ENCODE measurements at places on chromosomes 6 and 20.

GRCh38 chr6:42349753-42350511 lies 101.8 kb downstream of the TRERF1 start:
- DNase-seq: no peak

GRCh38 chr6:9002833-9003232 lies 567.5 kb upstream of the SLC35B3 start:
- DNase-seq: no peak

GRCh38 chr20:16290358-16290757 lies 282.9 kb downstream of the KIF16B start:
- no peak for DNase-seq

GRCh38 chr20:40563296-40563950 lies 125.6 kb downstream of the MAFB start:
- DNase-seq: no peak

DNA sequence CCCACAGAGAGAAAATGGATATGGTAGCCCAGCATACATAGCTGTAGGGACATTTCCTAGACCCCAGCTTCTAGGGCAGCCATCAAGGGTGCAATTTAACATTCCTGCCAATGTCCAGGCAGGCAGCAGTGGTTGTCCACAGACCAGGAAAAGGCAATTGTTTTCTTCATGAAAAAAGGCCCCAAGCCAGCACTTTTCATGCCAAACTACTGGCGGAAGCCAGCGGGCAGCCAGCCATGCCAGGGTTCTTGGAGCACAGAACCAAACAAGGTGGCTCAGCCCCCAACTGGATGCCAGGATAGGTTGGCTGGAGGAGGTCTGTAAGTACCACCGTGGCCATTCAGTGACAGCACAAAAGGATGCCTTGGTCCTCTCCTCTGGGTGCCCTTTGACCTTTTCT lies 94.6 kb downstream of the BANF2 start:
- DNase-seq: no peak

DNA sequence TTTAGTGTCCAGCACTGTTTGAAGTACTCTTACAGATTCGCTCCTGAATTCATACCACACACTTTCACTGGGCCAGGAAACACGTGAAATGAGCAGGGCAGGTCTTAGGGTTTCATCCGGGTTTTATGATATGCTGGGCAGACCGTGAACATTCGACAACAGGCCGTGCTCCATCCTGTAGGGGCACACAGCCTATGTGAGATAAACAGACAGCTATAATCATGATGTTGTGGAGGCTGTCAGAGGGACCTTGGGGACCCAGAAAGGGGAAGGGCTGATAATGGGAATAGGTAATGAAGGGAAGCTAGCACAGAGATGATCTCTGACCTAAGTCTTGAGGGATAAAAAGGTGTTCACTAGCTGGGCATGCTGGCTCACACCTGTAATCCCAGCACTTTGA lies 110.4 kb downstream of the RIN2 start:
- no peak for DNase-seq

DNA sequence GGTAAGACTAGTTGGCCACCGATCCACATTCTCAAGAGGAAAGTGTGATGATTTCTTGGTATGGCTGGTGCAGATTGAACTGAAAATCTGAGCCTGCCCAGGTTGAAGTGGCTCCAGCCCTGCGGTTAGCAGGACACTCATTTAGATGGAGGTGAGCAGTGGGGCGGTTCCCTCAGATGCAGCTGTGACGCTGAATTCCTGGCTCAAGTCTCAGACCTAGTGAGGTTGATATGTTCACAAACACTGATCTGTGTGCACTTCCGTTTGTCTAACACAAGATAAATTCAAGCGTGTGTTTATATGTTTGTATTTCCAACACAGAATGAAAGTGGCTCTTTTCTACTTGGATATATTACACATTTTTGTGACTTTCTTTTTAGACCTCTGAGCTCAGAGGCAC lies 83.4 kb upstream of the FRMD1 start:
- DNase-seq: no peak

- no peak for DNase-seq
Measured at GRCh38 chr6:11665604-11666326, 112.8 kb downstream of the ADTRP start.

DNA sequence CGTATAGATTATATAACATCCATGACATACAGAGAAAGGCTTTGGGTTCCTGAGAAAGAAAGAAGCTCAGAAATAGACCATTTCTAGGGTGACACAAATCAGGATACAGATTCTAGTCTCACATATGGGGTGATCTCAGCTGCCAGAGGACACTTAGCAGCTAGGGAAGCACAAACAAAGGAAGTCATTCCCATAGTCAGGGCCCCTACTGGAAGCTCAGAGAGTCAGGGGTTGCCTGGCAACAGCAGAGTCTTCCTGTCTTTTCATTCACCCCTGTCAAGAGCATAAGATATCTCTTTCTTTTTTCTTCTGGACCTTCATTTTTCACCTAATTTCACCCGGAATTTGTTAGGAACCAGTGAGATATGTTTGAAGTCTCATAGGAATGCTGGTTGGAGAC lies 81.9 kb upstream of the IYD start:
- no peak for DNase-seq

DNA sequence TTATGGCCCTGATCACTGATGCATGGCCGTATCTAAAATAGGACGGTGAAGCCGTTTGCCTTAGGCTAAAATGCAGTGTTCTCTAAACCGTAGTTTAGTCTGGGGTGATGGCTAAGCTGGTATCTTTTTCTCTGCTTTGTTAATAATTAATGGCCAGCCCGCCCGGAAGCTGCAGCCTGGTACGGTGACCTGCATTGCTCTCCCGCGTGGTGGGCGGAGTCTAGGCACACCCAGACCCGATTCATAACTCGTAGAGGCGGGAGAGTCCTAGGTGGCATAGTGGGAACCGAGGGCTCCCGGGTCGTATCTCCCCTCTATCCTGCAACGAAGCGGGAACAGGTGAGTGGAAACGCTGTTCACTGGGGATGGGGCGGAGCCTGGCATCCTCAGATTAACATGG lies 5.5 kb downstream of the CDH4 start:
- DNase-seq: no peak

DNA sequence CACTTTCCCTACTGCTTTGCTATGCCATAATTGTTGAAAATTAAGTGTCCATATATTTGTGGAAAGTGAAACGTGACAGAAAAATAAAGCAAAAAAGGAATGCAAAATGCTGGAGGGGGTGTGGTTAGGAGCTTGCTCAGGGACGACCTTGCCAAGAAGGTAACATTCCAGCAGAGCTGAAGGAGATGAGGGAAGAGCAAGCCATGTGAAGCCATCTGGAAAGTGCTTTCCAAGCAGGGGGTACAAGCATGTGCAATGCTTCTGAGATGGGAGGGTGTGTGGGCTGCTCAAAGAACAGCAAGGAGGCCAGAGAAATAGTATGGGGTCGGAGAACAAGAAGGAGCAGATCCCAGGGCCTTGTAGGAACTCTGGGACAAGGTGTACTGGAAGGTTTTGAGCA lies 161.7 kb downstream of the ISM1 start:
- DNase-seq: no peak

All from activated T-helper 1 cell treated with Interleukin-2 at 50 U/mL for 16 hours (primary cell).